Liver (tissue), 10 donors: ENCODE measurements at places on chromosomes 12 and 14. TPM values are rescaled to one million over a fixed set of nuclear protein-coding genes. Genes with fewer than 3 reads are reported as not detected.

DNA sequence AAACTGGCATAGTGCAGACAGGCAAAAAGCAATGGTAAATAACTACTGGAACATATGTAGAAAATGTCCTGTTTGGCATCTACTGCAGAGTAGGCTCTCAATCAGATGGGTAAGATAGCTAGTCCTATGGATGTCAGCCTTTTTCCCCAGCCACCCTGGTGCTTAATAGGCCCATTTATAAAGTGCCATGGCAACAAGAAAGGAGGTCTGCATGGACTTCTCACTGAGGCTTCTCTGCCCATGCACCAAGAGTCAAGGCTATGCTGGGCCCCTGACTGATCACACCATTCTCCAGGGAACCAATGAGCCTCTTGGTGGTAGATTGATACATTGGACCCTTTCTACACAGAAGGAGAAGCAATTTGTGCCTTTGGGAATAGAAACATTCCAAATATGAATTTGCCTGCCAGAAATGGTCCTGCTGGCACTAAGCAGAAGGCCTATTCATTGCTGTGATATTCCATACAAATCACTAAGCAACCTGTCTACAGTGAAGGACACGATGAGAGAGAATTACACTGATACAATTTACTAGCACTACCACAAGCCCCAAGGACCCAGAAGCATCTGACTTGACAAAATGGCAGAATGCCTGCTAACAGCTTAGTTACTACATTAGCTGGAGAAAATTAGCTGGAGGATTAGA is 43.8 kb downstream of the RESF1 start:
- no peak for DNase-seq

The CLEC1B gene
- 28.0 TPM for total RNA-seq

The TAS2R43 gene
- 0.84 TPM for total RNA-seq

DNA sequence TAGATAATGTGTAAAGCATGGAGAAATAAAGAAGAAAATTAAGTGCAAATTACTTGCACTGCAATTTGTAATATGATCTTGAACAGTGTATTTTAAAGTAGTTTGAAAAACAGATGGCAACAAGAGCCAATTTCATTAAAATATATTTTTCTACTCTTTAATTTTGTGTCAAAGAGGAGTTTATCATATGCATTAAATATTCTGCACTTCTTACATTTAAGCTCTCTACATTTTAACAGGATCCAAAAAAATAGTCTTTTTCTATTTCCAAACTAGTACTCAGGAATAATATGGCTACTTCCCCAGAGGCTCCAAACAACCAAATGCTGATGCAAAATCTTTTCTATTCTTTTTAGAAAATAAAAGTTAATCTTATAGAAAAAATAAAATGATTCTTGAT is 1221.5 kb downstream of the FSCB start:
- DNase-seq = no peak

GRCh38 chr12:42804928-42805327 is 215.4 kb upstream of the PRICKLE1 start:
- no peak for DNase-seq

- no peak for DNase-seq
Measured at GRCh38 chr12:110258466-110258865, 22.6 kb upstream of the ATP2A2 start.

DNA sequence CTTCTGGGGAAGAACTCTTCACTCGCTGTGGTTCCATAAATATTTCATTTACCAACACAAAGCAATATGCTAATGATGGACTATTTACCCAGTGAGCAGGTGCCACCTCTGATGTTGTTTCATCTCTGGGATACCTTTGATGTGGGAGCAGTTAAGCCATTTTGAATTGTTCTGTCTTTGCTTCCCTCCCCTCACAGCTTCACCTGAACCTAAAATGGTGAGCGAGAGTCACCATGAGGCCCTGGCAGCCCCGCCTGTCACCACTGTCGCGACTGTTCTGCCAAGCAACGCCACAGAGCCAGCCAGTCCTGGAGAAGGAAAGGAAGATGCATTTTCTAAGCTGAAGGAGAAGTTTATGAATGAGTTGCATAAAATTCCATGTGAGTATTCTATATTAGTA is 352.7 kb downstream of the SYT1 start:
- DNase-seq = no peak

- no peak for DNase-seq
Measured at GRCh38 chr12:89875809-89876208, 167.2 kb upstream of the ATP2B1 start.

The TBC1D30 gene
- 0.79 TPM for total RNA-seq
